ENCODE measurements at places on chromosomes 3 and 15.

GRCh38 chr3:120350401-120350941 lies 1.3 kb upstream of the LRRC58 start:
- peak; percentile 87 for DNase-seq

DNA sequence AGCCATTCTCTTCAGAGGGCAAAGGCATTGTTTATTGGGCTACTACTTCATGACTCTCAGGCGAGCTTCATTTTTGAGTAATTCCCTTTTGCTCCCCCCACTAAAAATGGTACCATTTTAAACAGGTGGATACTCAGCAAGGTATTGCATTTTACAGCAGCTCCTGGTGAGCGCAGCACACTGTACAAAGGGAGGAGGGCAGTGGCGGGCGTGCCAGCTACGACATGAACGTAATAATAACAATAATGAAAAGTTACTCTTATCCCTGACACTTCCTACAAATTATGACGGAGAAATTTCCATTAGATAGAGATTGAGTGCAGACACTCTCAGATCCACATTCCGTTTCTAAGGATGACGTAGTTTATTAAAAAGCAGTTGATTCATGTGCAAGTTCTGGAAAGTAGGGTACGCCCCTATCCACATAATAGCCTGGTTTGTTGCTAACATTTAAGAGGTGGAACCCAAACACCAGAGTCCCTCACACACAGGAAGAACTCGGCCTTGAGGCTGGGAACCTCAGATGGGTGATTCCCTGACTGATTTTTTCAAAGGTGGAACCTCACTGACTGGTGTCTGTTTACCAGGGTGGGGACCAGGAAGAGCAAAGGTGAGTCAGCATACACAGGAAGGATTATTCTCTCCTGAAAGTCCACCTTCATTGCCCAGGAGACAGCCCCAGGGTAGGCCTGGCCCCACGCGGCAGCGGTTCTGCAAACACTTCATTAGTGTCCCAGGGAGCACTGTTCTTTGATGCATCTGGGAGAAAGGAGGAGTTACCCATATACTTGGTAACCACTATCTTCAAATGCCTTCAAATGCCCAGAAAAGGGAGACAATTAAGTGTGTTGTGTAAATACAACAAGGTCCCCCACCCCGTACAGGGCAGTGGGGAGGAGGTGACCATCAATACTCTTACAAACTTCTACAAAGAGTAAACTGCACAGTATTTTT lies 69.9 kb downstream of the LDHAL6B start:
- no peak for DNase-seq

DNA sequence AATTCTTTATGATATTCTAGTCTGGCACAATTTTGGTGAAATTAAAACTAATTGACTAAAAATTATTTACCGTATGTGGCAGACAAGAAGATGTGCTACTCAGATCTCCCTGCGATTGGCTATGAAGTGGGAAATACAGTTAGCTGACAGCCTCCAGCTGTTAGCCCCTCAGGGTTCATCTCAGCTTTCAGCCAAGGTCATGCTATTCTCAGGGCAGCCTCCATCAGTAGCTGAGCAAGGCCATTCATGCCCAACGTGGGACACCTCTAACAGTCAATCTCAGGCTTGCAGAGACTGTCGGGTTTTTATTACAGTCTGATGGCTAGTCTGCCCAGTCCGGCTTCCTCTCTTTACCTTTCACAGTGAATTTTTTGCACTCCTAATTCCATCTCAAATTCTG lies 6.7 kb downstream of the PARP9 start:
- DNase-seq, result no peak

DNA sequence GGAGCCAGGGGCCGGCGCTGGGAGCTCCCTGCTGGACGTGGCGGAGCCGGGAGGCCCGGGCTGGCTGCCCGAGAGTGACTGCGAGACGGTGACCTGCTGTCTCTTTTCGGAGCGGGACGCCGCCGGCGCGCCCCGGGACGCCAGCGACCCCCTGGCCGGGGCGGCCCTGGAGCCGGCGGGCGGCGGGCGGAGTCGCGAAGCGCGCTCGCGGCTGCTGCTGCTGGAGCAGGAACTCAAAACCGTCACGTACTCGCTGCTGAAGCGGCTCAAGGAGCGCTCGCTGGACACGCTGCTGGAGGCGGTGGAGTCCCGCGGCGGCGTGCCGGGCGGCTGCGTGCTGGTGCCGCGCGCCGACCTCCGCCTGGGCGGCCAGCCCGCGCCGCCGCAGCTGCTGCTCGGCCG lies 1.5 kb downstream of the SMAD6 start:
- DNase-seq, result peak; percentile 40

DNA sequence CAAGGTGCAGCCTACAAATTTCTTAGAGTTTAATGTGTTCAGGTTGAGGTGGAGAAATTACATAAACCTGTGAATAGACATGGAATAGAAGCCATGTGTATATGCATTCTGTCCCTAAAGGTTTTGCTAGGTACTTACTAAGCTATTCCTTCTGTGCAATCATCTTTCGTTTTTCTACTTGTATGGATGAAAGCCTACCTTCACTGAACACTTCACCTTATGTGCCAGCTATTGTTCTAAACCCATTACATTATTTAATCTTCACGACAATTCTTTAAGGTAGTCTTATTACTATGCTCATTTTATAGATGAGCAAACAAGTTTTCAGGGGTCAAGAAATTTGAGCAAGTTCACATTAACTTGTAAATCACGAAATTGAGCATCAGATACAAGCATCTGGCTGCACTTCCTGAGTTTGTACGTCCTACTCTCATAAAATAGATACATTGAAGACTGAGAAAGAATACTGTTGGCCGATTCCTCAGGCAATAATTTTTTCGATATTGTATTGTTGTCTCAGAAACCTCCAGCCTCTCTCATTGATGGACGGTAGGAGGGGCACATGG lies 635 bp upstream of the RCN2 start:
- DNase-seq, result no peak

- peak; percentile 99 for DNase-seq
Observed at GRCh38 chr3:48663489-48664312, 1.0 kb upstream of the CELSR3 start.

GRCh38 chr3:50269460-50269859 lies 513 bp downstream of the SEMA3B start:
- no peak for DNase-seq

Data from fibroblast of mammary gland (primary cell).